ENCODE measurements at places on chromosomes 5 and 9.

DNA sequence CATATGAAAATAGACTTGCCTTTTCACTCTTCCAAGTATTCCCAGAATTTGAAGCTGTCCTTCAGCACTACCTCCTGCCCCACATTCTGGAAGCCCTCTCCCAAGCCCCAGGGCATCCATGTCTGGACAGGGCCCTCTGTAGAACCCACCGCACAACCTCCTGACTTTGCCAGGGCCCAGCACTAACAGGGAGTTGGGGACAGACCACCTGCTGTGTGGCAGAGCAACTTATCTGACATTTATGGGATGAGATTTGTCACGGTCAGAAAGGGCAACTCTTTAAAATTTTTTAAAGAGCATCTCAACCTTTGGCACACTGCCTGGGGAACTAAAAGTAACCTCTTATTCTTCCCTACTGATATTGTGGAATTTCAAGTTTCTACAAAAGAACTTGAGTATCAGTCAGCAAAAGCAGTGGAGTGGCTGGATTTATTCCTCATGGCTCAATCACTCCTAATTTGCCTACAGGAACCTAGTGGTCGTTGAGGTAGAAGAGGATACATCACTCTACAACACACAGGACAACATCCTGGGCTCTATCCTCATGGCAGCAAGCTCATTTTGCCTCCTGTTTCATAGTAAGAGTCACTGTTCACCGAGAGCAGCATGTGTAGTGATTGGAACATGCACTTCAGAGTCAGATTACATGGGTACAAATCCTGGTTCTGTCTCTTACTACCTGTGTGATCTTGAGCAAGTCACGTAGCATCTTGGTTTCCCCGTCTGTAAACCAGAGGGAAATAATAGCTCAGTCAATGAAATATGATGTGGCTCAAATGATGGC, 285.3 kb downstream of the ENC1 start:
- no peak for DNase-seq

GRCh38 chr5:60842871-60843385, 1.1 kb downstream of the ELOVL7 start:
- DNase-seq: no peak

GRCh38 chr9:87556039-87556438, 58.4 kb downstream of the DAPK1 start:
- no peak for DNase-seq

- DNase-seq: no peak
Observed at GRCh38 chr5:97134634-97135033, 7.8 kb downstream of the LIX1 start.

- no peak for DNase-seq
Observed at GRCh38 chr5:61130289-61130688, 32.0 kb downstream of the SMIM15 start.

GRCh38 chr9:106880081-106880480, 17.1 kb downstream of the ZNF462 start:
- no peak for DNase-seq

Measured in LNCaP clone FGC (cell line).